ENCODE measurements at places on chromosomes 4 and X.

DNA sequence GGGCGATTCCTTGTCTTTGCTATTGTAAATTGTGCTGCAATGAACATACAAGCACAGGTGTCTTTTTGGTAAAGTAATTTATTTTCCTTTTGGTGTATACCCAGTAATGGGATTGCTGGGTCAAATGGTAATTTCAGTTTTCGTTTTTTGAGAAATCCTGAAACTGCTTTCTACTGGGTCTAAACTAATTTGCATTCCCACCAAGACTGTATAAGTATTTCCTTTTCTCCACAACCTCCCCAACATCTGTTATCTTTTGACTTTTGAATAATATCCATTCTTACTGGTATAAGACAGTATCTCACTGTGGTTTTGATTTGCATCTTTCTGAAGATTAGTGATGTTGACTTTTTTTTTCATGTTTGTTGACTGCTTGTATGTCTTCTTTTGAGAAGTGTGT lies 2506.0 kb downstream of the PCDH7 start:
- no peak for DNase-seq

DNA sequence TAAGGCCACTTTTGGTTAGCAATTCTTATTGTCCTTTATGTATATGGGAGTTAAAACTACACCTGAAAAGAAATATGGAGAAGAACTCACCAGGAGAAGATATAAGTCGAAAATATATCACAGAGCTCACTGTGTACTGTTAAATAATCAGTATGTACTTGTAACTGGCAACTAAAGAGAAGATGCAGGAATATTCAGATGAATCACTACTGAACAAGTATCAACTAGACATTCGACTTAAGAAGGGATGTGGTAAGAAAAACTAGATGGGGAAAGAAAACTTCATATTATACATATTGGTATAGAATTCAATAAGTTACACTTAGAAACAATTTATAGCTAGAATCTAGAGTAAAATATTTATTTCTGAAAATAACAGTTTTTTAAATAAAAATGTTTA lies 230.0 kb downstream of the CAMK2D start:
- no peak for DNase-seq

DNA sequence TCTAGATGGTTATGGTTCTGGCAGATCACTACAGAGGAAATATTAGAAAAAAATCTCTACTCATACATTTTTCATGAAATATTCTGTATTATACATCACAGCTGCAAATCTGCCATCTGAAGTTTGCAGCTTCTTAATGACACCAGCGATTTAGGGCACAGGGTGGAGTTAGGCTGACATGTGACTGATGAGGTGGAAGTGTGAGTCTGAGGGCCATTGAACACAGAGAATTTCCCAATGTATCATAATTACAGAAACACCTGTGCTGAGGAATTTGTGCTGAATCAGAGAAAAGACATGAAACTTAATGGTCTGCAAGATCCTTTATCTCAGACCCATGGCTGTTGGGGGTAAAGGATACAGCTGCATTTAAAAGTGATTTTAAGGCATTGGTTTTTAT lies 2025.6 kb upstream of the AGA start:
- no peak for DNase-seq

- no peak for DNase-seq
Measured at GRCh38 chrX:47507153-47507867, 24.3 kb upstream of the ZNF41 start.

GRCh38 chrX:41001327-41001726 lies 83.9 kb upstream of the USP9X start:
- no peak for DNase-seq

GRCh38 chr4:38149997-38150671 lies 189.9 kb downstream of the PTTG2 start:
- no peak for DNase-seq

DNA sequence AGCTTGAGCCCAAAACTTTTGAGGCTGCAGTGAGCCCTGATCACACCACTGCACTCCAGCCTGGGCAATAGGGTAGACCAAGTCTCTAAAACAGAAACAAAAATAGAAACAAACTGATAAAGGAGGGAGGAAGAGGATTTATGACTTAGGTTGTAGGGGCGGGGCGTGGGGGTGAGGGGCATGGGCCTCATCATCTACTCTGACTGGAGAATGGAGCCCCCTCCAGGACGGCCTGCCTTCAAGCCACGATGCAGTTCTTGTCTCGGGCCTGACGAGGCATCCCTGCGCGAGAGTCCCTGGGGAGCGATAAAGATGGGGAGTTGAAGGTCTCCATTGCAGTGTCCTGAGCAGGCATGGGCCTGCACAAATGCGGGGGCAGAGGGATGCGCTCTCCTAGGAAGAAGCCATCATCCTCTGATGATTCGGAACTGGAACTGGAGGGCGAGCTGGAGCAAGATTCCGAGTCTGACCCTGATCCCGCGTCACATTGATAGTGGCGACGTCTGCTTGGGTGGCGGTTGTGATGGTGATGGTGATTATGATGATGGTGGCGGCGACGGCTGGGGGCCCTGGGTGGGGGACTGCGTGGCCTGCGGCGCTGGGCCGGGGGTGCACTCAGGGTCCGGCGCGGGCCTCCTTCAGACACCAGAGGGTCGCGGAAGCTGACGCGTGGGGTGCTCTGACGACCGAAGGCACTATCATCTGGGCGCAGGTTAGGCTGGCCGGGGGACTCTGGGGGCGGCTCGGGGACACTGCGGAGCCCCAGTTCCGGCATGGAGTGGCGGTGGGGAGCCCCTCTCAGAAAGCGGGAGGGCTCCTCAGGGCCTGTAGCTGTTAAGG lies 4.0 kb downstream of the PLP2 start:
- DNase-seq = no peak

GRCh38 chrX:154458954-154459778 lies 1.1 kb downstream of the PLXNA3 start:
- DNase-seq = no peak

DNA sequence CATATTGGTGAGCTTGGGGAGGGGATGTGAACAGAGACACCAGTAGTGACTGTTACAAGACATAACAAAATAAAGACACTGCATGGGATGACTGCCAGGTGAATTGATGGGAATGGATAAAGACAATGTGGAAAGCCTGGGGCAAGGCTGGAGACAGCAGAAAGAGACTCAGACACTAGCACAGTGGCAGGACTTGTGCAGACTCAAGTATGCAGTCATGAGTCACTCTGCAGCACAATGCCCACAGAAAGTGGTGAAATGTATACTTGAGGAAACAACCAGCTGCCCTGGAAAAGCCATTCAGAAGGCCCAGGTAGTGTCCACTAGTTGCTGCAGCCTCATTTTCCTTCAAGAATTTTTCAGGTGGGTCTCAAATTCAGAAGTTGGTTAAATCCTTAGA lies 452.3 kb downstream of the MID1IP1 start:
- no peak for DNase-seq

DNA sequence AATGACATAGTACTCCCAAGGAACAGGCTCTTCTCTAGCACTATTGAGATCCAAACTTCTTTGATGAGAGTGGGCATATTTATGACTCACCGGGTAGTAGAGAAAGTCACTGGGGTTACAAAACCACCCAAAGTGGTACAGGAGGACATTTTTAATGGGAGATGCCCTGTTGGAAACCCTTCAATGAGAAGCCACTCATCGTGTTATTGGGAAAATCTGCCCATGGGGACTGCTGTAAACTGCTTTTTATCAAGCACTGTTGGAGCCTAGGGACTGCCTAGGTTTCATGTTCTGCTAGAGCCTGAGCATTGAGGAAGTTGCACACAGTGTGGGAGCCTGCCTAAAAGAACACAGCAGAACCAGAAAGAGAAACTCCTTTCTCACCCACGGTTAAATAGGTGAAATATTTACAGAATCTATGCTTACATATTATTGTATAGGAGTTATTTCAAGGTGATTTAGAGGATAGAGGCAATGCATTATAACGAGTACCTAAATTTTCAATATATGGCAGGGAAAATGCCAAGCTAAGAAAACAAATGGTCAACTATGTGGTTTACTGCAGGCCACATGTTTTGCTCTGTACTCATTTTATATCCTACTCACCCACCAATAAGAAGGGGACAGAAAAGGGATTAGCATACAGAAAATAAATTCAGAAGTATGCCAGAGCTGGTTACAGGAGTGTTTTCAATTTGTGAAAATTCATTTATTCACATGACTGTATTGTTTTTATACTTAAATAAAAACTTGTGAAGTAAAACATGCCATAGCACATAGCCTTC lies 559.1 kb downstream of the FSTL5 start:
- no peak for DNase-seq

DNA sequence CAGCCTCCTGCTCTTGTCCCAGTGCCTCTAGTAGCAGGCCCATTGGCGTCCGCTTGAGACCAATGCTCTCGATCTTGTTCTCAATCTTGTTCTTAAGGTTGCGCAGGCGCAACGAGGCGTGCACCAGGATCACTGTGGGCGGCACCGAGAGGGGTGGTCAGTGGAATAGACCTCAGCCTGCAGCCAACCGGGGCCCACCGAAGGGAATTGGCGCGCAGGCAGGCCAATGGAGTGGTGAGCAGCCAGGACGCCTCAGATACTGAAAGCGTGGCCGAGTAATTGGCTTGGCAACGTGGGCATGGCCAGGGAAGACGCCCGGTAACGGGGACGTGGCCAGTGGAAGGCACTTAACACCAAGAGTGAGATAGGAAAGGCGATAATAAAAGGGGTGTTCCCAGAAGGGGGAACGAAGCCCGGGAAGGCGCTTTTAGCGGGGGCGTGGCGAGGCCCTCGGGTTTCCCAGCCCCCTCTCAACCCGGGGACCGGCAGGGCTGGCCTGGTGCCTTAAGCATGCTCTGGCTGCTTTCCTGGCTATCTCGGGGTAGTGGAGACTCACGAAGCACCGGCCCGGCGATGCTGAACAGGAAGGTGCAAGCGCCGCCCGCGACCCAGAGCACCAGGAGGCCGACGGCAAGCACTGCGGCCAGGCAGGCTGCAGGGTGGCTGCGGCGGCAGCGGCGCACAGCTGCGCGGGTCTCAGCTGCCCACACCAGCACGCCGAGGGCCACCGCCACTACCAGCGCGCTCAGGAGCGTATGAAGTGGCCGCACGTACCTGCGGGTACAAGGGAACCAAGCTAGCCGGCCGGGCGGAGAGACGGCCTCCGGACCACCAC lies 1.7 kb downstream of the PRAF2 start:
- DNase-seq = peak; percentile 47

GRCh38 chrX:115268421-115268820 lies 21.1 kb upstream of the LUZP4 start:
- no peak for DNase-seq

- DNase-seq = no peak
Measured at GRCh38 chrX:134461437-134461836, 1.5 kb downstream of the HPRT1 start.

DNA sequence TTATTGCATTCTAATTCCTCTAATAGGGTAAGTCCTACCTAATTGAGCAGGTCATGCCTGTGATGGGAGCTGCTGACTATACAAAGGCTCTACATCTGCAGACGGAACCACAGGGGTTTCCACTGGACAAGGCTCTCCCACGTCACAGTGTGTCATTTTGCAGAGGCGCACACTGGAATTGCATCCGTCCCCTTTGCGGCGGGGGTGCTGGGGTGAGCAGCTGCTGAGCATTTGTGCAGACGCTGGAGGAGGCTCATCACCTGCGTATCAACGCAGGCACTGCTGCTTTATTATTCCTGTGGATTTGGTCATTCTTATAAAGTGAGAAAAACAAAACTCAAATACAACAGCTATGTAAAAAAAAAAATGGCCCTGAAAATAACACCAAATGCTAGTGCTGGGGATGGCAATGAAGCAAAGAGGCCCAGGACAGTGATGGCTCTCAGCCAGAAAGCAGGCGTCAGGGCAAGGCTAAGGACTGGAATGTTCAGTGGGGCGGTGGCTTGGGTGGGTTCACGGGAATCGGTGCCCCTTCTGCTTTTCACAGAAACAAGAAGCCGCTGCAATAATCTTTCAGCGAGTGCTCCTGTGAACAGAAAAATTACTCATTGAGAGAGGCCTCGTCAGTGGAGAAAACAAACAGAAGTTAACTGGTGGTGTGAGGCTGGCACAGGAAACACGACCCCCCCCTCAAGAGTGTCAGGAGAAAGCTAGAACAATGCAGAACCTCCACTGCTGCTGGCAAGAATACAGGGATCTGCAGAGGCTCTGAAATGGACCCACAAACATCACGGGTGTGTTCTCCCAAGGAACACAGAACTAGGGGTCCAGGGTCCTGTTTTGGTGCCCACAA lies 67.8 kb downstream of the GATB start:
- no peak for DNase-seq

All from 8988T (cell line).